ENCODE measurements at places on chromosomes 3 and 15.

GRCh38 chr3:196660381-196661166, 21.1 kb downstream of the NRROS start:
- DNase-seq = no peak

- DNase-seq = peak; percentile 38
These were observed 11.0 kb upstream of the STARD5 start for GRCh38 chr15:81334768-81335435.

DNA sequence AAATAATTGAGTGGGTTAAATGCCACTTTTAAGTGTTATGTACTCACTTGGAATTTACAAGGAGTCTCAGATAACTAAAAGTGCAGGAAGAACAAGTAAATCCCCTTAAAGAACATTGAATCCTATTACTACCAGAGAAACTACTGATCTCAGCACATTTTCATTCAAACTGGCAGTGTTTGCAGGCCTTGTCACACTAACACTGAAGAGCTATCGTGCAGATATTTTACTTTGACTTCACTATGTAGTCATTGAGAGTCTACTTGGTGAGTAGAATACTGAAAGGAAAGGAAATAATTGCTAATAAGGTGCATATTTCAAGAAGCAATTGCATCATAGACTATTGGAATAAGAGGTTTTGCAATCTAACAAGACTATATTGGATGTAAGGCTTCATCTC, 721.4 kb upstream of the CBLB start:
- DNase-seq = no peak

- no peak for DNase-seq
These were observed 449.1 kb downstream of the MFSD1 start for GRCh38 chr3:159250961-159251360.

DNA sequence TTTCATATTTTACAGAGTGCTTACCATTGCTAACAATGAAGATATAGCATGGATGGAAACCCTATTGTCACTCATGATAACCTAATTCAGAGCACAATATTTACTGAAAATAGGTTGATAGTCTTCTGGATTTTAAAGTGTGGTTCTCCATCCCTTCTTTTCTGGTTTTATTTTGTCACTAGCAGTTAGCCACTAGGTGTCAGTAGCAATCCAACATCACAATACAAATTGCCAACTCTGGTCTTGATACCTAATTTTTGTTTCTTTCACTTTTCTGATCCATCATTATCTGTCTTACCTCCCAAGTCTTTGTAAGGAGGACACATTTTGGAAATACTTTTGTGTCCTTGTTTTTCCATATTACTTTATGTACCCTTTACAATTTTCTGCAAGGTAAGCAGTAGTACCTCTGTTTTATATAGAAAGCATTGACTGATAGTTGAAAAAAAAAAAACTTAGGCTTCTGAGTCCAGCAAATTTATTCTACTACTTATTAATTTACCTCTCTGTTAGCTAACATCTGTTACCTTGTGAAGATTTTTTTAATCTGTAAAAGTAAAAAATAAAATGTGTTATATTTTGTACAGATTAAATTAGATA, 28.3 kb upstream of the CRYBG3 start:
- DNase-seq = peak; percentile 81

DNA sequence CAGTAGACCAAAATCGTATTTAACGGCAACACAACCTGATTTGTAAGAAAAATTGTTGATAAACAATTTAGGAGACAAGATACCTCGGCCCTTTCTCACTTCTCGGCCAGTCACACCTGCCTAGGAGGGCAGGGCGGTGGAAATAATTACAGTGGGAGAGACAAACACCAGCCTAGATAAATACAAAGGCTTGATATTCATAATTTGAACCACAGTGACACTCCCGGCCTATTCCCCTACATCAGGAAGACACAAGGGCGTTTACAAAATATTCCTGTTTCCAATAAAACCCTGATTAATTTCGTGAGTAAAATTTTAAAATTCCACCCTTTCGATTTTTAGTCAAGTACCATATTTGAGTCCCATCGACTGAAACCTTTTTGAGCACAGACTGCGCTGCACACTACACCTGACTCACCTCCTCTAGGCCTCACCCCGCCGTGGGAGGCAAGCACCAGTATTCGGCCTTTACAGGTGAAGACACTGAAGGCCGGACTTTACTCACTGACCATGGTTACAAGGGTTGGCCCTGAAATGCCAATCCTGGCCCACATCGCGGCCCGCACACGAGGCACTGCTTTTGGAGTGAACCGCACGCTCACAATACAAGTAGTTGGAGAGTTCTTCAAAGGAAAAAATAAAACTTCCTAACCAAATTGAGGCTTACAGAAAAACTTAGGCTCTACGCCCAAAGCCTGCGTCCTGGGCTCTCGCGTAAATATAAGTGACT, 794 bp downstream of the ARPP19 start:
- peak; percentile 14 for DNase-seq

GRCh38 chr15:60385620-60386552, 11.9 kb downstream of the ANXA2 start:
- no peak for DNase-seq

DNA sequence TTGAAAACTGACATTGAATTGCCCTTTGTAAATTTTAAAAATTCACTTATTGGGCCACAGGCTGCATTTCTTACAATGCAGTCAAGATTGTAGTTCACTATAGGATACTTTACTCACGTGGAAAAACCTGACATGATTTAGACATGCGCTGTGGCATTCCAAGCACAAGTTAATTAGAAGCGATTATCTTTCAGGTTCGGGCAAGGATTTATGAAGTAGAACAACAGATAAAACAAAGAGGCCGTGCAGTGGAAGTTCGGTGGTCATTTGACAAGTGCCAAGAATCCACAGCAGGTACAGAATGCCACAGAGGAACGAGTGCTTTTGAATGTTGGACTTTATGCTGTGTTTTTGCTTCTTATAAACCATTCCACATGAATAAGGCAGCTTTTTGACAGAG, 37.8 kb downstream of the GPR171 start:
- DNase-seq = no peak

DNA sequence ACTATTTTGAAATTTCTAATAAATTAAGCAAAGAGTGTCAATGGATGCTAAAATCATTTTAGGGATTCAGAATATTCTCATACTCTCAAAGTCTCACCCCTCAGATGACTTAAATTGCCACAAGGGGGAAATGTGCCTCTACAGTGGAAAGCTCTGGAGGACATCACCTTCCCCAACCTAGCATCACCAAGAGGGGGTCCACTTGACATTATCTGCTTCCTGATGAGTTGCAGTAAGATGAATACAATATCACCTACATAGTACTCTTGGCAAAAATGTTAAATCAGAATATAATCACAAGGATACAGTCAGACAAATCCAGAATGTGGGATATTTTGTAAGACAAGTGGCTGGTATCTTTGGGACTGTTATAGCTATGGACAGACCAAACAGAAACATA, 290.1 kb downstream of the MFSD1 start:
- no peak for DNase-seq

DNA sequence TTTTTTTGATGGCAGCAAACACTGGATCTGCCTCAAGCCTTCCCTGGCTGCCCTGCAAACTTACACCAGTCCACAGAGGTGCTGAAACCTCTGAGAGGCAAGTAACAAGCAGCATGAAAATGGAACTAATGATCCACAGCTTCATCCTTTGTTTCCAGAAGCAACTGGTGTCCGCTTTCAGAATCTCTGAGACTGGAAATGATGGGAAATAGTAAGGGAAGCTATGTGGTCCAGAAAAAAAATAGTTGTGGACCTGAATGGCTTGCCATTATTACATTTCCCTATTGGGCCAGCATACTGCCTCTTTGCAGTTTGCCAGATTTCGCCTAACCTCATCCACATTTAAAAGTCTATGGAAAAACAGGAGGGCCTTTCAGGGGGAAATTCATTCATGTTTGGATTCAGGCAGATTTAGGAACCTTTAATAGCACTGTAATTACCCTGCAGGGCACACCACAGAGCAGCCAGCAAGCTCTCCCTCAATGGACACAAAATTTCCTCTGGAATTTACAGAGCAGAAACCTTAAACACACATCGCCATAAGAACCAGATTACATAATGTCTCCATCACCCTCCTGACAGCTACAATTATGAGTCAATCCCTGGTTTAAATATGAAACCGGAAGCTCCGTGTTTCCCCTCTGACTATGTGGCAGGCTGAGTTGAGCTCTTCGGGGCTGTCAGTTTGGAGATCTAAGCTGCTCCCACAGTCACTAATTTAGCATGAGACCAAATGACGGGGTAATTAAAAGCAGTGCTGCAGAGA, 134.4 kb downstream of the TMCO5A start:
- peak; percentile 52 for DNase-seq

GRCh38 chr3:137768361-137769321, 4.5 kb downstream of the SOX14 start:
- no peak for DNase-seq

- peak; percentile 69 for DNase-seq
These were observed 378.3 kb upstream of the RGMA start for GRCh38 chr15:93467337-93467736.

DNA sequence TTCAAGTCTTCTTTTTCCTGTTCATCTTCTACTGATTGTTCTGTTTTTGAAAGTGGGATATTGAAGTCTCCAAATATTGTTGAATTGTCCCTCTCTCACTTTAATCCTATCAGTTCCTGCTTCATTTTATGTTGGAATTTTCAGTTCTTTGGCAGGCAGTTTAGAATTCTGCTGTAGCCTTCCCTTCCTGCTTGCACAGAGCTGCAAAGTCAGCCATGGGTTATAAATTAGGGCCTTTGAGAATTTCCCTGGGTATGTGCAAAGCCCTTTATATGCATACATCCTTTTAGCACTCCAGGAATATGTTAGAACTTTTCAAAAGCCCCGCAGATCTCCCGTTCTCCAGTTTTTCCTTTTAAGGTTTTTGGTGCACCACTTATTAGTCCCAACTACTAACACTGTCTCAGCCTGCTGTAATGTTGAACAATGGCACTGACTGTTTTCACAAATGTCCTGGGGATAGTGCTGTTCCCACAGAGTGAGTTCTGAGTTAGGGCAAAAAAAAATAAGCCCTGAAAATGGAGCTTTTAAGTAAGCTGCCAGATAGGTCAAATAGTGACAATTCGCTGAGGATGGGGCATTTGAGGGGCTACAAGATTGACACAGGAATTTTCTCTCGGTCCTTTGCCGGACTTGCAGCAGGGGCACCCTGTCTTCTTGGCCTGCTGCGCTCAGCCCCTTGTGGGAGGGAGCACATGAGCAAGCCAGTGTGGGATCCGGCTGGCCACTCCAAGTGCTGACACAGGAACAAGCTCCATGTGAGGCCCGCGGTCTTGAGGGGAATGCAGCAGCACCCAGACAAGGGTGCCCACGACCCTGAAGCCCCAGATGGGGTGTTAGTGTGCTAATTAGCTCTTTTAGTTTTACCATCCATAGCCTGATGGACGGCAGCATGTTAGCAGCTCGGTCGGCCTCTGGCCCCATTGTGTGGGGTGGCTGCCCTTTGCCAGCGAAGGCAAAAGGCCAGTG, 96.0 kb downstream of the VPS8 start:
- DNase-seq = peak; percentile 73

DNA sequence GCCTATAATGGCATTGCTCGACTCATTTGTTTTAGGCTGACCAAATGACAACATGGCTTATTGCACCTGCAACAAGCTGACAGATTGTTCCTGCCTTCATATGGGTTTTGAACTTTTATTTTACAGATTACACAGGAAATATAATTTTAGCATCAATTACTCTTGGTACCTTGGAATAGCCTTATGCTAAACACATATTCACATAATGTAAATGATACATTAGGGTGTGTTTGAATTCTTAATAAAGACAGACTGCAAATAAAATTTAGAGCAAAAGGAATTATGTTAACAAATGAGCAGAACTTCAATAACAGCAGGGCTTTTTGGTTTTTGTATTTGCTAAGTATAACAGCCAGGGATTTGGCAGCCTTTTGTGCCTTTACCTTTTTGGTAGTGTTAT, 51.9 kb upstream of the TMC3 start:
- no peak for DNase-seq

GRCh38 chr15:99307735-99308134, 56.5 kb downstream of the LRRC28 start:
- no peak for DNase-seq
